Nephron progenitor cell (in vitro differentiated cells): ENCODE measurements at places on chromosomes 5 and 9.

DNA sequence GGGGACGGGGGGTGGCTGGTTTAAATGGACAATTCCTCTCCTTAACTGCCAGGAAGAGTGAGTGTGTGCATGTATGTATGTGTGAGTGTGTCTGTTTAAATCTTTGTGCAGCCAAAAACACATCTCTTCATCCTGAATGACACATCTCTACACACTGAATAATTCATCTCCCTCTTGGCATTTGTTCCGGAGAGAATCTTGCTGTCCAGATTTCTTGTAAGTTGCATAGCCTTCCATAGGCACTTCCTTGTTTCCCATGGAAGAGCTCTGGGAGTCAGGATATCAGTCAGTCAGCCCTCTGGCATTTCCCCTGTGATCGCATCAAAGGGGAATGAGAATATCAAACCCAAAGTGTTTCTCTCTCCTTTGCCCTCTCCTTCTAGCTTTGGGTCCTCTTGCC is 74.7 kb downstream of the WWC1 start:
- no peak for DNase-seq

- DNase-seq, result no peak
Measured at GRCh38 chr9:105187781-105188180, 56.7 kb upstream of the SLC44A1 start.

DNA sequence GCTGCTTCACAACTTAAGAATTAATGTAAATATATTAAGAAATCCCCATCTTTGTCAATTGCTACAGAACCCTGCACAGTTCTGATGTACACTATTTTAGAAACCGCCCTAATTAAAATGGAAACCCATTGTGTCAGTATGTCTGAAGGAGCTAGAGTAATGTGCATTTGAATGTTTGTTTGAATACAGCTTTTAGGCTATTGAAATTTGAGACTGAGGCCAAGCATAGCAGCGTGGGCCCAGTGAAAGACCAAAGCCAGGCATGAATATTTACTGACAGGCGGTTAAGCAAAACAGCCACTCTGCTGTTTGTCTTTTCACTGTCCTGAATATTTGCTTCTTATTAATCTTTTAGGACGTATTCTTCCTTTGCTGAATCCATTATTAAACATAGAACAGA is 252.3 kb downstream of the IZUMO3 start:
- DNase-seq, result no peak

DNA sequence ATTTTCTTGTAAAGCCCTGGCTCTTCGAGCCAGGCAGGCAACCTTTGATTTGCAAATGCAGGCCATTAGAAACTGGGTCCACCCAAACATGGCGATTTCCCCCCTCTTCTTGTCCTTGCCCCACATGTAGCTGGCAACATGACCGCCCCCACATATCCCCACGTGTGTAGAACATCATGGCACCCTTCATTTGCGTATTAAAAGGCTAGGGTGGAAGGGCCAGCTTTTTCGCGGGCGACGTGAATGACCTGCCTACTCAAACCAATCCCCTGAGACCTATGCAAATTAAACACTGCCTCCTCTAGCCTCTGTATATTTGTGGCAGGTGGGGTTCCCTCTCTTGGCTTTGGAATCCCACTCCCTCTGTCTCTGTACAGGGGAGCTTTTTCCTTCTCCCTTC is 107.0 kb upstream of the CLINT1 start:
- DNase-seq, result no peak

DNA sequence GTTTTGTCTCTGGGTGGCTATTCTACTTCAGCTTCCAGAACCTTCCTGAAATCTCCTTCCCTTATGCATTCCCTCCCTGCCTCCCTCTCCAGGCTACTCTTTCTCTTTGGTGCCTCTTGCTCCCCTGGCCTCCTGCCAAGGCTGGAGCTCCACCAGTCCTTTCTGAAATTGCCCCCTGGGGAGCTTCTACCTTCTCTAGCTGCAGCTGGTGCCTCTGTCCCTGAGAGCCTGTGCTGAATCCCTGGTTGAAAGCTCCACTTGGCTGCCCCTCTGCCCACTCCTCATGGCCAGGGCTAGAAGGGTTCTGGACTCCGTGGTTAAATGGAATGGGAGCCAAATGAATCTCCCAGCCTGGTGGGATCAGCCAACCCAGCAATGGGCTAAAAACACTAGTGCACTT is 80.1 kb downstream of the COL15A1 start:
- no peak for DNase-seq

- no peak for DNase-seq
Measured at GRCh38 chr5:6178846-6179532, 199.4 kb downstream of the MED10 start.

- no peak for DNase-seq
Measured at GRCh38 chr9:88954066-88954465, 37.2 kb upstream of the S1PR3 start.

DNA sequence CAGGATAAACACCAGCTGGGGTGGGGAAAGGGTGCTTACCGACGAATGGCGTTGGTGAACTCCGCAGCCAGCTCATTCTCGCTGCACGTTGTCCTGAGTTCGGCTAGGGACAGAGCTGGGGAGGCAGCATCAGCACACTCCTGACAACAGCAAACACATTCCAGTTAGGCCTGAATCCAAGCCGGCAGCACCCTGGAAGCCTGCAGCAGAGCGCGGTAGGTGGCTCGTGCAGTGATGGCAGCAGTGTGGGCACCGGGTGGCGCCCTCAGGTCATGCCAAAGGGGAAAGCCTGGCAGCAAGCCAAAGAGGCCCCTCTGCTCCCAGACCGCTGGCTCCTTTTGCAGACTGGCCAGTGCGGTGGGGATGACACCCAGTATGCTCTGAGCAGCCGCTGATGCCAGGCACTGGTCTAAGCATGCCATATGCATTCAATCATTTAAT is 66.9 kb downstream of the DCP2 start:
- peak; percentile 49 for DNase-seq

DNA sequence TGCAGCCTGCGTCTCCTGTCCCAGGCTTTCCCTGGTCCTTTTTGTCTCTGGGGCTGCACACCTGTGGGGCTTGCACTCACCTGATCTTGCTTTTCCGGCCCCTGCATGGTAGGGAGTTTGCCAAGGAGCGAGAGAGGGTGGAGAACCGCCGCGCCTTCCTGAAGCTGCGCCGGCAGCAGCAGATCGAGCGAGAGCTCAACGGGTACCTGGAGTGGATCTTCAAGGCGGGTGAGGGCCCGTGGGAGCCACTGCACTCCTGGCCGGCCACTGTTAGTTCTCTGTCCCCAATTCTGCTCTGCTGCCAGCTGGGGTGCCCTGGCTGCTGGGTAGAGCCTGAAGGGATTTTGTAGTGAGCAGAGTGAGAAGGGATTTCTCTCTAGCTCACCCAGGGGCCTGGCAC is 78.0 kb downstream of the CACNA1B start:
- no peak for DNase-seq

- no peak for DNase-seq
Measured at GRCh38 chr5:57653636-57654290, 171.2 kb upstream of the ACTBL2 start.
